ENCODE measurements at places on chromosomes 5 and 9. TPM values are rescaled to one million over a fixed set of nuclear protein-coding genes. Genes with fewer than 3 reads are reported as not detected.

DNA sequence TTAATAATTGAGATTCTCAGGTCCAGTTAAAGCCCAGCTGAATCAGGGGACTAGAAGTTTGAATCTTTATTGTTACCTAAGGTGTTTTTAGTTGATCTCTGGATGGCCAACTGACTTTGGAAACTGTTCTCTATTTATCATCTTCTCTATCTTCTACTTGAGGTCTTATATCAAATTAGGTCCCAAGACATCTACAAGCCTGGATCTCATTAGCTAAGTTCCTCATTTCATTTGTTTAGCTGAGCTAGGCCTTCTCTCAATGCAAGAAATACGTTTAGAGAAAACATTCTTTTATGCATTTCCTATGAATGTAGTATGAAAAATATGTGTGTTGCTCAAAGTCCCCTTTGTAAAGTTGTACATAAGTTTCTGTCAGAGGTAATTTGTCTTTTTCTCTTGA lies 196.6 kb downstream of the PTTG1 start:
- no peak for DNase-seq

- DNase-seq = no peak
Observed at GRCh38 chr9:7186175-7186574, 428.4 kb downstream of the KDM4C start.

Gene TSLP
- 0.30 TPM for total RNA-seq

DNA sequence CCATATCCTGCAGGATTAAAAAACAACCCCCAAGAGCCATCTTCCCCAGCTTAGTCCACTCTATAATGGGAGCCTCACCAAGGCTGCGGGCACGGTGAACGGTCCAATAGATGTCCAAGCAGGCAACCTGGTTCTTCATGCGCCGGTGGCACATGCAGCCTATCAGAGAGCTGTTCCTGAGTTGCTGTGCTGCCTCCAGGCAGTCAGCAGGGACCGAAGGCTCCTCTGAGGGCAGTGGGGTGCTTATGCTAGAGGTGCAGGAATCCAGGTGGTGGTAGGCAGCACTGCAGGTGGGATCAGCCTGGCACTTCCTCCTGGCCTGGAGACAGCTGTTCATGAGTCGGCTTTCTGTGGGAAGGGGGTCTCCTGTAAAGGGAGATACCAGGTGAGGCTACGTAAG lies 10.2 kb downstream of the GFRA3 start:
- DNase-seq = no peak

Gene HNRNPAB
- total RNA-seq = 154 TPM

DNA sequence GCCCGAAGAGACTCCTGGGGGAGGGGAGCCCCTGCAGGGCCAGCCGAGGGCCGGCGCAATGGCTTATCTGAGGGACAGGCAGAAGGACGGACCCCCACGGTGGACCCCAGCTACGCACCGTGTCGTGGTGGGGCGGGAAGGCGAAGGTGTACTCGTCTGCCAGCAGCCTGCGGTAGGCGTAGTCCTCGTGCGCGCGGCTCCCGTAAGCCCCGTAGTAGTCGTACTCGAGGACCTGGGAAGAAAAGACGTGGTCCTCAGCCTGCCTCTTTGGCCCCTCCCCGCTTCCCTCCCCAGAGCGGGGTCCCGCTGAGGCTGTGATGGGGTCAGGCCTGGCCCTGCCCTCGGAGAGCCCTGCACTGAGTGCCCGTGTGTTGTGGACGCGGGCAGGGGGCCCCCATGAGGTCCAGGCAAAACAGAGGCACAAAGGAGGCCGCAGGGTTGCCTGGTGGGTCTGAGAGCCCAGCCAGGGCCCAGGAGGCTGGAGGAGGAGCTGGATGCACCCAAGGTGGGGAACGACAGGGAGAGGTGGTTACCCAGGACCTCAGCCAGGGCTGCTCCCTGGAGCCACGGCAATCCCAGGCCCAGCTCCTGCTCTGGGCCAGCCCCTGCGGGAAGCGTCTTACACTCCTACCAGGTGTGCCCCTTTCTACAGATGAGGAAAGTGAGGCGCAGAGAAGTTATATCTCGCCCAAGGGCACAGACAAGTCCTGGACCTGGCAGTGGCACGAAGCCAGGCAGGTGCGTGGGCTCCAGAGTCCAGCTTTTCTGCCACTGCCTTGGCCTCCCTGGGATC lies 35.2 kb downstream of the SARDH start:
- DNase-seq = no peak

DNA sequence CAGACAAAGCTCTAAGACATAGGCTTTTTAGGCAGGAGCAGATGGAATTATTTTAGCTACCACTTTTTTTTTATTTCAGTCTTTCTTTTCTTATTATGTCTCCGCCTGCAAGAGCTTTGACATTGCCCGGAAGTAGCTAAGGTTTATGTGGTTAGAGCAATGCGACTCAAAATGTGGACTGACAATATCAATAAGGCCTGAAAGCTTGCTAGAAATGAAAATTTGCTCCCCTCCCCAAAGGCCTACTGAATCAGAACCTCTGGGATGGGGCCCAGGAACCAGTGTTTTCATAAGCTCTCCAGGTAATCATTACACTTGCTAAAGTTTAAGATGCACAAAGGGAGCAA lies 81.3 kb downstream of the SUSD1 start:
- DNase-seq = no peak

Gene SCGB3A2
- not detected for total RNA-seq

DNA sequence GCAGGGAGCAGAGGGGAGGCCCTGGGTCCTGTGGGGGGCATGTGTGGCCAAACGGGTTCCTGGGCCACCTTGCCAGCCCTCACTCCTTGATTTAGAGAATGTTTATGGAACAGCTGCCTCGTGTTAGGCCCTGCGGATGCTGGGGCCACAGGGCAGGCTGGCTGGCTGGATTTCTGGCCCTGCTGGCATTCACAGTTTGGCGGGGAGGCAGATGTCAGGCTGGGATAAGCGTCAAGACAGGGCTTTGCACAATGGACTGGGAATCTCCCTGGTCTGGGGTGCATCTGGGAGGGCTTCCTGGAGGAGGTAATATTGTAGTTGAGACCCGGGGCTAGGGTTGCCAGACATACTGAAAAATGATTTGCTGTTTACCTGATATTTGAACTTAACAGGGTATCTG lies 13.8 kb downstream of the NCS1 start:
- DNase-seq = no peak

Gene PPIC
- total RNA-seq = 118 TPM

GRCh38 chr9:130313103-130313858 lies 47.7 kb downstream of the HMCN2 start:
- no peak for DNase-seq

Gene SH3RF2
- total RNA-seq = 27.9 TPM

DNA sequence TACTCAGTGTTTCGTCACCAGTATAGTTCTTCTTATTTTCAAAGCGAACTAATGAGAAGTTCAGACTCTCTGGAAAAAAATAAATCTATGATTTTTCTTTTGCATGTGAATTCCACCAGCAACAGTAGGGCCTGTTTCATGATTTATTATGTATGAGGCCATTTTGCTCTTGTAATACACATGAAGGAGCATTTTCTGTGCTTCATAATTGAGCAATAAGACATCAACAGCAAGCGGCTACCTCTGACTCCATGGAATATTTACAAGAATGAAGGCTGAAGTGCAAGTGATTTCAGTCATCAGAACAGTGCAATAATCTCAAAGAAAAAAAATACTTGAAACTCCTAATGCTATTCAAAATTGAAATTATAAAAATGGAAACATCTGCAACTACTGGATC lies 282.9 kb upstream of the EDIL3 start:
- no peak for DNase-seq

Gene CTNND2
- 6.3 TPM for total RNA-seq

Gene APBA1
- 2.1 TPM for total RNA-seq

- peak; percentile 75 for DNase-seq
Observed at GRCh38 chr5:3197304-3198073, 398.1 kb upstream of the IRX1 start.

DNA sequence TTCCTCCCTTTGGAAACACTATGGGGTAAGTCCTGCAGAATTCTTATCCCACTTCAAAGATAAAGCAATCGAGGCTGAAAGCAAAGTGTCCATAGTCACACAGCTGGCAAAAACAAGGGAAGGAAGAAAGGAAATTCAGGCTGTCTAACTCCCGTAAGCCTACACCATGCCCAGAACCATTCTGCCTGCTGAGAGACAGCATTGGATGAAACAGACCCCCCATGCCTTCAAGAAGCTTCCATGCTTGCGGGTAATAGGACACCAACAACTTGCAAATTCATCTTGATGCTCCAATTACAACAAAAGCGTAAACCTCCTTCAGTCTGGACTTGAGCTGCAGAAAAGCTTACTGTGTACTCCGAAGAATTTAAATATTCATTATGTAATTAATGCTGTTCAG lies 181.1 kb upstream of the WWC1 start:
- DNase-seq = no peak

GRCh38 chr9:95127249-95128176 lies 190.0 kb downstream of the FANCC start:
- DNase-seq = peak; percentile 89

- peak; percentile 99 for DNase-seq
Observed at GRCh38 chr5:180330810-180331646, 22.1 kb downstream of the GFPT2 start.

- DNase-seq = peak; percentile 83
Observed at GRCh38 chr5:137075163-137075970, 423.8 kb downstream of the SPOCK1 start.

Gene SMC5
- 15.3 TPM for total RNA-seq

Gene ALDOB
- not detected for total RNA-seq

DNA sequence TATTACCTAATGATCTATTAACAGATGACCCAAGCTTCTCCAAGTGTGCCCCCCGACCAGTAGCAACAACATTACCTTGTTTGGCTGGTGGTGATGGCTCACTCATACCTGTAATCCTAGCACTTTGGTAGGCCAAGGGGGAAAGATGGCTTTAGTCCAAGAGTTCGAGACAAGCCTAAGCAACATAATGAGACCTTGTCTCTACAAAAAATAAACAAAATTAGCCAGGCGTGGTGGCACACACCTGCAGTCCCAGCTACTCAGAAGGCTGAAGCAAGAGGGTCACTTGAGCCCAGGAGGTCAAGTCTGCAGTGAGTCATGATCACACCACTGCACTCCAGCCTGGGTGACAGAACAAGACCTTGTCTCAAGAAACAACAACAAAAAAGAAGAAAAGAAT lies 62.9 kb downstream of the GCNT1 start:
- no peak for DNase-seq

GRCh38 chr5:132473019-132473531 lies 17.5 kb downstream of the IRF1 start:
- no peak for DNase-seq

DNA sequence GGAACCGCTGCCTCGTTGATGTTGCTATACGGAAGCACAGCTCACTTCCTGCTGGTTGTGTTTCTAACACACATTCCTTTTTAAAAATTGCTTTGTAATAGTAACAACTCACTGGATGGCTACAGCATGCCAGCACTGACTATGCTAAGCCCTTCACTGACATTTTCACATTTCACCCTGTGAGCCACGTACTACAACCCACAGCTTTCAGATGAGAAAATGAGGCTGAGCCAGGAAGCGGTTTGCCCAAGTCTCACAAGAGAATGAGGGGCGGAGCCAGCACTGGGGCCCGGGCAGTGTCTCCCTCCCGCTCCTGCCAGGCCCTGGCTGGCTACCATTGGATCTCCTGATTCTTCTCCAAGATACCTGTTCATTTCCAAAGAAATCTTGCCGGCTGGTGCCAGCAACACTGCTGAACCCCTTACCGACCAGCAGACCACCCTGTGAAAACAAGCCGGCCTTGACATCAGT lies 38.3 kb downstream of the FAM78A start:
- DNase-seq = peak; percentile 63

Gene ANKRD34B
- not detected for total RNA-seq

Gene DAB2
- total RNA-seq = 11.4 TPM

GRCh38 chr5:125026867-125027731 lies 280.7 kb upstream of the ZNF608 start:
- DNase-seq = peak; percentile 86

DNA sequence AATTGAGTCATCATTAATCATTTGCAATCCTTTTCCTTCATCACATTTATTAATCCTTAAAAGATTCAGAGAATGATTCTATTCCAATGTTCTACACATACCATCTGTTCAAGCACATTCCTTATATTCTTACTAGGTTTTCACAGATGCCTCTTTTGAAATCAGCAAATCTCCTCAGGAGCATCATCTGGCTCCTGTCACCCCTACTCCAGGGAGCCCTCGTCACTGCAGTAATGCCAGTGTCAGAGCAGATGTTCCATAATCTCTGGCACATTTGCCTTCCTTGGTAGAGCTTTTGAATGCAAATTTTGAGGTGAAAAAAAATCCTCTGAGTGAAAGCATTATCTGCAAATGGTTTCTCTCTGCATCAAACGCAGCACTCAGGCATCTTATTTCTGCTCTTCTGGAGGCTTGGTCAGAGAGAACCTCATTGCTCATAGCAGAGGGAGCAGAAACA lies 7.6 kb upstream of the KCNV2 start:
- no peak for DNase-seq

DNA sequence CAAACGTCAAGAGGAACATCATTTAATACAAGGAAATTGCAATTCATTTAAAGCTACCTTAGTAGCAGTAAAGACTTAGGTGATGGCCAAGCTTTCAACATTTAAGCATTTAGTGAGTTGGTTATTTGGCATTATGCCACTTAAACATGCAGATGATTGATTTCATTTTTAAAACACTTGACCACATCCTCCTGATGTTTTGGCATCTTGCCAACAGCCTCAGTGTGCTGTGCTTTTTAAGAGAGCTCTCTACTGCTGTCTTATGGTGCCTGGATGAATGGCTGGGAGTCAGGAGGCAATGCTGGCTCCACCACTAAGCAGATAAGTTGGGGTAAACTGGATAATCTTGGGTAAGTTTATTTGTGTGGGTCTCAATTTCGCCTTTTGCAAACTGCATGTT lies 364.5 kb downstream of the MAN2A1 start:
- DNase-seq = peak; percentile 76

GRCh38 chr9:97484134-97484533 lies 17.3 kb upstream of the TMOD1 start:
- no peak for DNase-seq

DNA sequence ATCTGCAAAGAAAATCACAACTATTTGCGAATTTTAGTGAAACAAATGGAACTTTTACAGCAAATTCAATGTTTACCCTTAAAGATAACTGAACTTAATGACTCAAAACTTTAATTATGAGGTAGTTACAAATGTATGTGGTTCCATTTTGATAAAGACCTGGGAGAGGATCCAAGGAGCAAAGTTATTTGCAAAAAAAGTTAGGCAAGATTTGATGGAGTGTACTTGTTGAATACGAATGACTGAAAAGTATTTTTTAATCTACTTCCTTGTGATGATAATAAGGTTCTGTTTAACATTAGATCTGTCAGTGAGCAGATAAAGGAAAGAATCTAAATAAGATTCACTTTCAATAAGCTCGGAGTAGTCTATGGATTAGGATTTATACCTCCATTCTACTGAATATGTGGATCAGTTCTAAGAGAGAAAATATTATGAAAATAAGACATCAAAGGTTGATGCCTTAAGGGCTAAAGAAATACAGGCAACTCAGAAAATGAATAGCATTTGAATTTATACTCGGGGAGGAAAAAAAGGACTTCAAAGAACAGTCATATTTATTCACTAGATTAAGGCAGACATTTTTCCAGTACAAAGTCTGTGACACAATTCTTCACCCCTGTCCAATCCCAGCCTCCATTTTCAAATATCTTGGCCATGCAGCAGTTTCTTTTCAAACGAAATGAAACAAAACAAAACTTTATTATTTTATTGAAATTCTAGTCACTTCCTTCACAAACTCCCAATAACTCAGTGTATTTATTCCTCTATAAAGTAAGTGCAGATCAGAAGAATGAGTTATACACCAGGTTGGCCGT lies 199.8 kb downstream of the PDE4D start:
- no peak for DNase-seq

GRCh38 chr5:159123700-159124099 lies 24.0 kb upstream of the EBF1 start:
- DNase-seq = no peak
